ENCODE measurements at places on chromosomes 2 and 18.

DNA sequence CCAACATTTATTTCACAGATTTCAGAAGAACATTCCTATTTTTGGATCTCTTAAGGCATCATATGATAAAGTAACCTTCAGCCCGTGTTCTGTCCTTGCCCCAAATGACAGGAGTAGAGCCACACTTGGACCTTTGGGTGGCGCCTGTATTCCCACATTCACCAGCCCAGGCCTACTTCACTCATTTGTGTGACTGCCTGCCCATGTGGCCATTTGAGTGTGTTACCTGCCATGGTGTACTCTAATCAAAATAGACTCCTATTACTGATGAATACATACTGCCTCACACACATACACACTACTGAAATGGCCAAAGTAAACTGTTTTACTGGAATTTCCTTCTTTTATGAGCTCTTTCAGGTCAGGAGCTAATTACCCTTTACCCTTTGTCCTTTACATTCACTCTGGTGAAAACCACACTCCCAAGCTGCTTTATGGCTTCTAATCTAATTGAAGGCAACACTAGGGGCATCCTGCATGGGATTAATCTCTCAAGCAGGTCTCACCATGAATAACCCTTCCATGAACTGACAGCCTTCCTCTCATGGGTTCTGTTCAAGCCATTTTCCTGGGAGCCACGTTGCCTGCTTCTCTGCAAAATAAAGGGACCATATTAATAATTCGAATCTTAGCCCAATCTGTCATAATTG, 271.0 kb upstream of the GALNT5 start:
- DNase-seq, result no peak

- no peak for DNase-seq
Observed at GRCh38 chr2:110121052-110121334, 5.4 kb upstream of the MALL start.

- no peak for DNase-seq
Observed at GRCh38 chr2:45353879-45354278, 257.2 kb downstream of the SRBD1 start.

DNA sequence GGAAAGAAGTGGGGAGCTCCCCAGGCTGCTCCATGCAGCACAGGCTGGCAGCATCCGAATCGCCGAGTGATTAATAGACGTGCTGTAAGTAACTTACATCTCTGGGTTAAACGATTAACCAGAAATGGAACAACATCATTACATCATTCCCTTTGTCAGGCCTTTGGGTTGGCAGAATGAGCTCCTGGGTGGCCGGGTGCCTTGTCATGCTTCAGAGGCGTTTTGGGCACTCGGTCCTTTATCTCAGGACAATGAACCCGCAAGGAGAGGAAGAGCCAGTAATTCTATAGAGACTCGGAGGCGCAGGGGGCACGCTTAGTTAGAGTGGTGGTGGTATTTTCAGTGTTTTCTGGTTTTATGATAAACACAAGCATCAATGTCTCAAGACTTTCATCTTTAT, 146.9 kb upstream of the TPO start:
- no peak for DNase-seq

GRCh38 chr2:15786003-15786654, 154.2 kb upstream of the MYCN start:
- no peak for DNase-seq

DNA sequence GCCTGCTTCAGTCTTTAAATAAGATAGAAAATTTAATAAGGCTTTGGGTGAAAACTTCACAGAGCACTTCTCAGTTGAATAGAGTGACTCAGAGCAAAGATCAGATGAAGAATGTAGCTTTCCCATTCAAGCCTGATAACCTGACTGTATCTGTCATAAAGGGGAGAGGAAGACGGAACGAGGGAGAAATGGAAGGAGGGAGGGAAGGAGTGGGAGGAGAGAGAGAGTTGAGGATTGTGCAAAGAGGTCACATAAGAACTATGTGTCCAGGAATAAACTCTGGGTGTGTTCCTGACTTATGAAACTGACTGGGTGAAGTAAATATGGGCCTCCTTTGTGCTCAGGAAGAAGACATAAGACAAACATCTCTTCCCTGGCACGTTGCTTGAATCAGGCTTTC, 385.5 kb downstream of the LPIN1 start:
- DNase-seq, result no peak

Measured in pons (tissue), 1 donor.